Naive B cell (primary cell): ENCODE measurements at places on chromosomes 5 and 9. TPM values are rescaled to one million over a fixed set of nuclear protein-coding genes. Genes with fewer than 3 reads are reported as not detected.

Gene SHROOM1
- polyA plus RNA-seq, result not detected

Gene PCDHA1
- polyA plus RNA-seq, result not detected

Gene STPG3
- not detected for polyA plus RNA-seq

Gene GZMA
- polyA plus RNA-seq, result 5.0 TPM

Gene NR6A1
- polyA plus RNA-seq, result not detected

Gene SH3GL2
- polyA plus RNA-seq, result not detected

Gene CTNND2
- polyA plus RNA-seq, result not detected
